Heart right ventricle (tissue), 16 donors: ENCODE measurements at places on chromosomes 1 and 21.
A peak's percentile ranks its signal among the peaks of the same experiment; 100 is the strongest.

DNA sequence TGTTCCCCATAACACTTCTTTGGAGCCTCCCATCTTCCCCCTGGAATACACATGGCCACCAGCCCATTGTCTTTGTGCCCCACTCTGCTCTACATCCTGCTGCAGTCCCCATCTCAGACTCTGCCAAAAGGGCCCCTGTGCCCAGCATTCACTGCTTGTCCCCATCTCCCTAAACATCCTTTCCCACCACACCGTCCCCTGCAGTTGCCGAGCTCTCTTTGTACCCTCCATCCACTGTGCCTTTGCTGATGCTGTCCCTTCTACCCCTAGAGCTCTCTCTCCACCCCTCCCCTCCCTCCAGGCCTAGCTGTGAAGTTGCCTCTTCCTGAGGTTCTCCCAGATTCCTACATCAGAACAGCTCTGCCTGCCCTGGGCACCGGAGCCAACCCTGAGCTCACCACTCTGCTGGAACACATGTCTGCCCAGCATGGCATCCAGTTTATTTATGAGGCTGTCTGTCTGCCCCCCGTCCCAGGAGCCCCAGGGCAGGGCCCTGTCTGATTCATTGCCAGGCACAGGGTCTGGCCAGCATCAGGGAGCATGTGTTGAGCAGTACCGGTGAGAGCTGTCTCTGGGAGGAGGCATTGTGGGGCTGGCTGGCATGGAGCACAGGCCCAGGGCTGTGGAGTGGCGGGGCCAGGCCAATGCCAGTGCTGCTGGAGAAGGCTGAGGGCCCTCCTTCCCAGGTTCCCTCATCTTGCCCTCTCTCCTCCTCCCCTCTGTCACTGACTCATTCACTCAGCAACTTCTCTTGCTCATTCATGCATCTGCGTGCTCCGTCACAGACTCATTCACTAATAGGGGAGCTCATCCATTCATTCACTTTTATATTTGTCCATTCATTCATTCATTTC is 28.8 kb downstream of the EDN2 start:
- DNase-seq: peak; percentile 85

DNA sequence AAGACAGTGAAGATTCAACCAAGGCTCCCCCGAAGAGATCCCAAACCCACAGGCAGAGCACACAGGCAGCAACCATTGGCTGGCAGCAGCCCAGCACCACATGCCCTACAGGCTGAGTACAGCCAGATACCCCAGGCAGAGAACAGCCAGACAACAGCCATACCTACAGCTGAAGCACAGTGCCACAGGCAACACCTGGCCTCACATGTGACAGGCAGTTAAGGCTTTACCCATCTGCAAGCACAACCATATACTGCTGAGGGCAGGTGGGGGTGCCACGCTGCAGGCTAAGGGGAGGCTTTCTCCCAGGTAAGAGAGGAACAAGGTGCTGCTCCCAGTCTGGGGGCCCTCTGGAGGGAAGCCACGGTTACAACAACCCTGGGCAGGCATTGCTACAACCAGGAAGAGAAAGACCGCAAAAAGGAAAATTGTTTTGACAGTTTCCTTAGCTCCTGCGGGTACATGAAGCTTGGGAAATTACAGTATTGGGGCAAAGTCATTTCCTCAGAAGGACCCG is 12.3 kb downstream of the CHIT1 start:
- DNase-seq: no peak

DNA sequence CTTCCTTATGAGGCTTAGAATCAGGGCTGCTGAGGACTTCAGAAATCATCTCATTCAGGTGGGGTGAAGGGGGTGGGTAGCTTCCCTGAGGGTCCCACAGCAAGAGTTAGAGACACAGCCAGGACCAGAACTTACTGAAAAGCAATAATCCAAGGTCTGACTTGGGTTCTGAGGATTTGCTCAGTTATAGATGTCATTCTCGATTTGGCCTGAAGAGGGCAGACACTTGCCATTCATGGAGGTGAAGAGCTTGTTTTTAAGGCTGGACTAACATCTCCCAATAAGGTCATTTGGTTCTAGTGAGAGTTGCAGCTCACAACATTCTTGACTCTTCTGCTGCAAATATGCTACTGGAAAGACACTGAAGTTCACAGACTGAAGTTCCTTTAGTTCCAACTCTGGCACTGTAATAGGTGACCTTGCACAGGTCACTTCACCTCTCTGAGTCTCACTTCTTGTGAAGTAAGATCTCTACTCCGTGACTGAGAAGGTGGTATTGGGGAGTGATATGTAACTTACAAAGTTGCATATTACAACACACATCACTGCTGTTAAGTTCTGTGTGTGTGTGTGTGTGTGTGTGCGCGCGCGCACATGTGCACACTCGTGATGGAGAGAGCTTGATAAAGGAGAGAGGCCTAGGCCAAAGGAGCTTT is 69.8 kb upstream of the DIRAS3 start:
- no peak for DNase-seq

- no peak for DNase-seq
These were observed 14.4 kb upstream of the ZFYVE9 start for GRCh38 chr1:52127181-52128180.

DNA sequence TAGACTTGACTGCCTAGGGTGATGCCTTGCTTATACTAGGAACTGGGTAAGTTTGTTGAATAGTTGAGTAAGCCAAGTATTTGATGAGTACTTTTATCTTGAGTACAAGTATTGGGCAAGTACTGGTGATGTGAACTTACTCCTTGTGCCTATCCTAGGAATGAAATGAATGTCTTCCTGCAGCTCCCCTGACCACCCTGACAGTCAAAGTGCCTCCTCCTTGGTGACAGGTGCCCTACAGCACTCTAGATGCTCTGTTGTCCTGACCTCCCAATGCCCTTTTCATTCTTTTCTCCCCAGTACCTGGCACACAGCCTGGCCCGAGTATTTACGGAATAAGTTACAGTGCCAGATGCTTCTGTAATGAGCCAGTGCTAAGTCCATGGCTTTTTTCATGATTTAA is 25.5 kb downstream of the PCSK9 start:
- peak; percentile 51 for DNase-seq
